ENCODE measurements at places on chromosomes 11 and 22.

DNA sequence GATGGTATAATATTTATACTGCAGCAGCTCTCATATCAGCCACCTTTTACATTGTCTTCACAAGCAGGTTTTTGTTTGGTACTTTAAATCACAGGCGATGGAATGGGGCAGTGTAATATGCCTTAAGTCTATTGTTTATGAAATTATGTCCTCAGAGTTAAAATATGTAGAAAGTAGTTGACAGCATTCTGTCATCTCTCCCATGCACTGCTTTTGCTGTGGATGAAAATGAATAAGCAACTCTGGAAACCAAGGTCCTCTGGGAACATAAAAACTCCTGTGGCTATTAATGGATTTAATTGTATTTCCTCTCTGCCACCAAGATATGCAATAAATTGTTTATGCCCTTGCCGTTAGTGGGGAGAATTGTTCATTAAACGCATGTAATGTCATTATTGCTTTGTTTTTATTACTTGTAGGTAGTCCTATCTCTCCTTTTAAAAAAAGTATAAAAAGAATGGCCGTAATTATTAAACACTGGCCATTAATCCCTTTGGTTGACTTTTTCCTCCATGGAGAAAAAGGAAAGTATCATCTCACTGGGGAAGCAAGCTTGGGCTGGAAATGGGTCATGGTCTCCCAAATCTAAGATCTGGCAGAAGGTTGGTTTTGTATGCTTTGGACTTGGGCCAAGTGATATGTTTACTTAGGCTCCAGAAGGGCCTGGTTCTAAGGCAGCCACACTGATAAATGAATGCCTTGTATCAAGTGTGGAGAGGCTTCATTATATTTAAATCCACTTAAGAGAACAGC lies 13.1 kb downstream of the PACS1 start:
- DNase-seq: peak; percentile 47

DNA sequence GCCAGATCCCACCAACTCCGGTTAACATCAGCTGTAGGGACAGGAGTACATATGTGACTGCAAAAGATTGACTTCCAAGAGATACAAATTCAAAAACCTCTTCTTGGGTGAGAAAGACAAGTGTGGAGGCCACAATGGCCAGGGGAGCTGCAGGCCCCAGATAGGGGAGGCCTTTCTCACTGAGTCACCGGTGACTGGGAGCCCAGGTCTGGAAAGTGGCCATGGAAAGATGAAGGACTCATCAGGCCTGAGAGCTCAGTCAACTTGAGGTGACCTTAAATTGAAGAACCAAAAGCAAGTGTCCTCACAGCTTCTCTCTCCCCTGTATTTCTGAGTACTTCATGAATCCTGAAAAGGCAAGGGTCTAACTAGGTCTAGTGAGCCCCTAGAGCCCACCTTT lies 90.4 kb upstream of the CLPB start:
- DNase-seq: no peak

GRCh38 chr22:18033204-18033998 lies 9.0 kb upstream of the MICAL3 start:
- peak; percentile 92 for DNase-seq

DNA sequence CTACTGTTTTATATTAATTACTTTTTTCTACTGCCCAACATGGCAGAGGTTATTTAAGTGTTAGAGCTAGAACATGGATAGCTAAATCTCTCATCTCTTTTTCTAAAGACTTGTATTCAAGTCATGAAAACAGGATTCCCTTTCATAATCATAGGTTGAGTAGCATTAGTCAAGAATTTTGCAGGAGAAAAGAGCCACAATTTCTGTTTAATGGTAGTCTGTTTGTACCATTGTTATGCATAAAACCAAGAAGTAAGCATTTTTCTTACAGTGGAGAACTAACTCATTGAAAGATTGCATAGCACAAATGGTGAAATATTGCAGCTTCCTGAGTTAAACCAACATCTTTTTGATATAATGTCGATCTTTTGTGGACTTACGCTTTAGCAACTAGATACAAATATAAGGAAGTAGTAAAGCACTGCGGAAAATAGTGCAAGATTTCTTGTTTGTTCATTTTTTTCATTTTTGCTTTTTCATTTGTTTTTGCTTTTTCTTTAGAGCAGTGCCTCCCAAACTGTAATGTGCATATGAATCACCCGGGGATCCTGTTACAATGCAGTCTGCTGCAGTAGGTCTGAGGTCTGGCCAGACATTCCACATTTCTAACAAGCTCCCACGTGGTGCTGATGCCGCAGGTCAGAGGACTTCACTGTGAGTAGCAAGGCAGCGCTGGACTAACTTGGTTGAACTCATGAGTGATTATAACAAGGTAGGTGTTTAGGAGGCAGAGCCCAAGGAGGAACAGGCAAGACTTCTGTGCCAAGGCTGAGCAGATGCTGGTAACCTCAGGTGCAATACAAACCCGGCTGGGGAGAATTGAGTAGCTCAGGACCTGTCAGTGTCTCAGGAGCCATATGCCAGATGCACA lies 4.6 kb downstream of the ETS1 start:
- DNase-seq: peak; percentile 92

DNA sequence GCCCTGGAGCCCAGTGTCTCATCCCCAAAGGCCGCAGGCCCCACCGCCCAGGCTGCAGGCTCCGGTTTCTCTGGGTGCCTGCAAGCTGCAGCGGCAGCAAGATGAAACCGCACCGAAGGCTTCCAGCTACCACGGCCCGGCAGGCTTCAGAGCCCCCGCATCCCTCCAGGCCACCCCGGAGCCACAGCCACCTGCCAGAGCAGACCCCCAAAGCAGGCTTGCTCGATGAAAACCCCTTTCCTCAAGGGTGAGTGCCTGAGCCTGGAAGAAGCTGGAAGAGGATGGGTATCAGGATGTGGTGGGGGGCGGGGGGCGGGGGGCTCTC lies 24.5 kb upstream of the GNB1L start:
- DNase-seq: no peak

- DNase-seq: no peak
Observed at GRCh38 chr22:49370627-49371301, 456.9 kb downstream of the BRD1 start.

DNA sequence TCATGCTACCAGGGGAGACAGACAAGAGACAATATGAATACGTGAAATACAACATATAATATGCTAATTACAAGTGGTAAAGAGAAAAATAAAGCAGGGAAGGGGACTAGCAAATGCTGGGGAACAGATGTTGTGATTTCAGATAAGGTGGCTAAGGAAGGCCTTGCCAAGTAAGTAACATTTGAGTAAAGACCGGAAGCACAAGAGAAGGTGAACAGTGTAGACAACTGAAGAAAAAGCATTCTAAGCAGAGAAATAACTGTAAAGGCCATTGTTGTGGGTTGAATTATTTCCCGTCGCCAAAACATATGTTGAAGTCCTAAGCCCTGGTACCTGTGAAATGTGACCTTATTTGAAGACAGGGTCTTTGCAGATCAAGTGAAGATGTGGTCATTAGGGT lies 63.7 kb upstream of the EED start:
- no peak for DNase-seq

DNA sequence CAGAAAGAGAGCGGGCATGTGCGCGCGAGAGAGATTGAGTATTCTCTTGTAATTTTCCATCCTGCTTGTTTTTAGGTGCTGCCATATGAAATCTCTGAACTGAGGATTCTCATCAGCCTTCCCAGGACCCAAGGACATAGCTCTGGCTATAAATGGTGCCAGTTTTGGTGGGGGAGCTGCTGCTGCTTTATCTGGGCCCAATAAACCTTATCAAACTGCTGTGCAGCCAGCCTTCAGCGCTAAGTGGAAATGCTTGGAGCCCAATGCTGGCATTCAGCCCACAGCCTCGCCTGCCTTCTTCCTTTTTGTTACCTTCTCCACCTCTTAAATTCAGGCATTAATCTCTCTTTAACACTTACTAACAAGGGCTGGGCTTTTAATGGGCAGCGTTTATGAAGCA lies 2.4 kb upstream of the ZBTB16 start:
- DNase-seq: no peak

DNA sequence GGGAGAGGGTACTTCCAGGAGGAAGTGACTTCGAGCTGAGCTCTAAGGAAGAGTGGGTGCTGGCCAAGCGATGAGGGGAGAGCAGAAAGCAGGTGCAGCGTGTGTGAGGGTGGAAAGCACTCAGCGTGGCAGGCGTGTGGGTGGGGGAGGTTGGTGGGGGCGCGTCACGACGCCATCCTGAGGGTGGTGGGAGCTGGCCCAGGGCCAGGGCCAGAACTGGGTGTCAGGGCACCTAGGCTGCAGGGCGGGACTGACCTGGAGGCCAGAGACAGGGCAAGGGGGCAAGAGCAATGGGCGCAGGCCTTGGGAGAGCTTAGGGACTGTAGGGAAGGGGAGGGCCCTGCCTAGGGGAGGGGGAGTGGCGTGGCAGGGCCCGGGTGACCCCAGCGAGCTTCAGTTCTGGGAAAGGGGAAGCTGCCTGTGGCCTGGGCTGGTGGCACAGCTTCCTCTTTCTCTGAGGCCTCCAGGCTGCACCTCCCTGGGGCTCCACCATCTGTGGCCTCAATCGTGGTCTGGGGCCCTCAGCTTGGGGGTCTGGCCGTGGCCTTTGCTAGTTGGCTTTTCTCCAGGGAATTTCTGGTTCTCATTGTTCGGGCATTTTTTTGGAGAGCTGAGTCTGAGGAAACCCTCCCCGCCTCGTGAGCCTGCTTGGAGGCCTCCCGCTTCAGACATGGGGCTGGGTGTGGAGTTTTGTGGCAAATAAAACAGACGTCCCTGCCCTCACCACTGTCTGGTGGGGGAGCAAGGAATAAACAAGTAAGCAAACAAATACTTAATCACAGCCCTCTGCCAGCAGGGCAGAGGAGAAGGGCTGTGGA lies 8.9 kb downstream of the RELT start:
- peak; percentile 44 for DNase-seq

GRCh38 chr22:37187891-37188761 lies at the start of gene C1QTNF6:
Gene C1QTNF6, minus strand, starts transcription at chr22:37188247. Its CDS starts 34 bp downstream, at chr22:37188213.
- DNase-seq: peak; percentile 63

DNA sequence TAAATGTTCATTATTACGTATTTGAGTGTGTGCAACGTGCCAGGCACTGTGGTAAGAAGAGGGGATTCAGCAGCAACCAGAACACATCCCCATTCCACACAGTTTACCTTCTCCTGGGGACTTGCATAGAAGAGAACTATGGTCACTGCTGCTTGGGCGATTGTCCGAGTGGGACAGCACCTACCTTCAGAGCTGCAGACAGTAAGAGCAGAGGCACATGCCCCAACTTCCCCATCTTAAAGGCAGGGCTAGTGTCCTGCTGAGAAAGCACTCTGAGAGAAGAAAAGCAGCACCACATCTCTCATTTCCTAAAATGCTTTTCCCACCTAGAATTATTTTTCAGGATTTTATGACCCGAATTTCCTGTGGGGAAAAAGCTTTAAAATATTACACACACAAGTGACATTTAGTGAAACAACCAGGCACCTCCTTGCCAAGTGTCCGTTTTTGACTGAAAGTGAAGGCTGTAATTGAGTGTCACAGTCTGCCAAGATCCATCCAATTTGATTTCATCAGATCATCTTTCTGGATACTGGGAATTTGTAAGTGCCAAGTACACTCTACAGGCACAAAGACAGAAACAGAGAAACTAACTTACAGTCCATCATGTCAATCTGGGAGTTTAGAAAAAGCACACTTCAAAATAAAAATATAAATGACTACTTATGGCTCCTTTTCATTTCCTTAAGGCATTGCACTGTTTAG lies 24.6 kb downstream of the TRAF6 start:
- no peak for DNase-seq

- no peak for DNase-seq
Observed at GRCh38 chr22:42317691-42318547, 47.5 kb upstream of the TCF20 start.

GRCh38 chr22:44990810-44991209 lies 19.0 kb downstream of the PHF21B start:
- DNase-seq: no peak

DNA sequence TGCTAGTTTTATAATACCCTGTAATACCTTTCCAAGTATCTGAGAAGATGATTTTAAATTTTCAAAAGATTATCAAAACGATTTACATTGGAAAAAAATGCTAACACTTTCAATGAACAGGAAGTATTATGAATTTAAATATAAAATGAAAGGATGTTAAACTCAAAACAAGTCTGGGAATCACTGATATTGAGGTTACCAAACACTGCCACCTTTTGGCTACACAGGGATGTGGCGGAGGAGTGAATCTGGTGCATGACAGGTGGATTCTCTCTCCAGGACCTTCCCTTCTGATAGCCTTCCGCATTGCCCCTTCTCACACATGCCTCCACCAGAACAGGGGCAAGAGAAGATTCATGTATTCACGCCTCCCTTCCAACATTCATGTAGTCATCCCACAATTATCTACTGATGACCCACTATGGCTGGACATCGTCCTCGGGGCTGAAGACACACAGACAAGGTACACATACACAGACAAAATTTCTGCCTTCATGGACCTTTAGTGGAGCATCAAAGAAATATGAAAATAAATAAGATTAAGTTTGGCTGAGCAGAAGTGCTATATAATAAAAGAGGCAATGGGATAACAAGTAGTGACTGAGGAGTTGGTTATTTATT lies 34.7 kb downstream of the ATG16L2 start:
- peak; percentile 34 for DNase-seq

- DNase-seq: no peak
Observed at GRCh38 chr22:46777609-46777970, 15.1 kb downstream of the TBC1D22A start.

- no peak for DNase-seq
Observed at GRCh38 chr22:25554238-25554671, 10.2 kb upstream of the GRK3 start.

DNA sequence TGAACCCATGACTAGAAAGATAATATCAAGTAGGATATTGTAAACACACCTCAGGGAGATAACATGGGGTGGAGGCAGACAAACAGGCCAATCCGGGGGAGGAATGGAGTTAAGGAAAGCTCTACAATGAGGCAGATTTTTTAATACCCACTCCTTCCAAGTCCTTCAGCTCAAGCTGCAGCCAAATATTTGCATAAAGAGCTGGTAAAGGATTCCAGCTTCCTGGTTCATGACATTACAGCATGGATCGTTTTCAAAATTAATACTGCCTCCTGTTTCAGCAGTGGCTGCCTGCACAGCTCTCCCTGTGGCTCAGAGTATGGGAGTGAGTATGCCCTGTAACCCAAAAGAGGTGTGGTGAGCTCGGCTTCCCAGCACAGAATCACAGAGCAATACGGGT lies 5.1 kb downstream of the POU2AF3 start:
- no peak for DNase-seq

DNA sequence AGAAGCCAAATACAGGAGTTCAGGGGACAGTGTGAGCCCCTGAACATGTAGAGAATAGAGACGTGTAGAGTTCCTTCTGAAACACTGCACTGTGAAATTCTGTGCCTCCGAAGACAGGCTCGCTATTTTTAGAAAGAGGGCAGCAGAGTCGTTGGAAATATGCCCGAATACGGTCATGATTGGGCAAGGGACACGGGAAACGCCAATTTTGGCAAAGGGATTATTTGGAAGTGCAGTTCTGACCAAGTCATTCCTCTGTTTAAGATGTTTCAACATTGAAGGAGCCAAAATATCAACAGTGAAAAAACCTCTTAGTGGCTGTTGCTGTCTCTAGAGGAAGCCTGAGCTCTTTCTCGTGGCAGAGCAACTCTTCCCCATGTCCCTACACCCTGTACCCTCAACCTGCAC lies 9.5 kb upstream of the CBX6 start:
- peak; percentile 90 for DNase-seq

- no peak for DNase-seq
Observed at GRCh38 chr11:38300570-38300969, 1702.5 kb upstream of the RAG2 start.

GRCh38 chr11:10331548-10332289 lies 26.8 kb downstream of the ADM start:
- DNase-seq: no peak
